ENCODE measurements at places on chromosomes 1 and 21. TPM values are rescaled to one million over a fixed set of nuclear protein-coding genes. Genes with fewer than 3 reads are reported as not detected.

GRCh38 chr1:51019811-51020210 is 49.8 kb downstream of the CDKN2C start:
- no peak for DNase-seq

- no peak for DNase-seq
Measured at GRCh38 chr1:90391126-90391525, 326.0 kb downstream of the BARHL2 start.

The NHLH2 gene
- total RNA-seq: 0.41 TPM

GRCh38 chr1:159882527-159882862 is 17.5 kb downstream of the CFAP45 start:
- DNase-seq: no peak

GRCh38 chr1:244801246-244801645 is 34.2 kb upstream of the COX20 start:
- DNase-seq: no peak

The IGSF9 gene
- 2.0 TPM for total RNA-seq

The IL12RB2 gene
- total RNA-seq: 1.3 TPM

GRCh38 chr1:156815961-156816422 is 656 bp downstream of the SH2D2A start:
- no peak for DNase-seq

- no peak for DNase-seq
Measured at GRCh38 chr1:161763522-161764098, 2.5 kb upstream of the ATF6 start.

The LCE1B gene
- total RNA-seq: not detected

DNA sequence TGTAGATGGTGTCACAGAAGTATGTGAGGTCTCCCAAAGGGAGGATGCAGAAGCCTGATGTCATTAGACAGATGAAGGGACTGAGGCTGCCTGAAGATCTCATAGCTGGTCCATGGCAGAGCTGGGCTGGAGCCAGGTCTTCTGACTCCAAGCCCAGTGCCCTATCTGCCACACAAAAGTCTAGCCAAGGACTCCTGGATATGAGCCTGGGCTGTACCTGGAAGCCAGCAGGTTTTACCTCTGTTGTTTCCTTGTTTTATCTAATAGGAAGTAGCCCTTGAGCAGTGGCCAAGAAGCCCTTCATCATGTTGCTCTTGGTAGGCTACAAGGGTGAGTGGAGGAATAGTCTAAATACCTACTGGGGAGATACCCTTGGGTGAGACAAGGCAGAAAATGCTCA is 74.4 kb upstream of the SLC44A3 start:
- no peak for DNase-seq

DNA sequence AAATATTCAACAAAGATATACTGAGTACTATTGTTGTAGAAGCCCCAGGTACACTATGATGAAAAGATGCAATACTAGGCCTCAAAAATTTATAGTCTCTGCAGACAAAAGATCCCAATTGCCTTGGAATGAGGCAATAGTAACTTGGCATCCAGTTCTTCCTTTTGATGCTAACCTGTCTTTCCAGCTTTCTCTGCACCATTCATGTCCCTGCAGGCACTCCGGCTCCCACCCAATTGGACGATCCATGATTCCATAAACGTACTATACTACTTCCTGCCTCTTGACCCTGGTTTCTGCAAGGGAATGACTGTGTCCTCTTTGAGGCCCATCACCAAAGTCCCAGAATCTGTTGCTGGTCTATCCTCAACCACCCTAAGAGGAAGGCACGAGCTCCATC is 8.0 kb upstream of the TAGLN2 start:
- no peak for DNase-seq

DNA sequence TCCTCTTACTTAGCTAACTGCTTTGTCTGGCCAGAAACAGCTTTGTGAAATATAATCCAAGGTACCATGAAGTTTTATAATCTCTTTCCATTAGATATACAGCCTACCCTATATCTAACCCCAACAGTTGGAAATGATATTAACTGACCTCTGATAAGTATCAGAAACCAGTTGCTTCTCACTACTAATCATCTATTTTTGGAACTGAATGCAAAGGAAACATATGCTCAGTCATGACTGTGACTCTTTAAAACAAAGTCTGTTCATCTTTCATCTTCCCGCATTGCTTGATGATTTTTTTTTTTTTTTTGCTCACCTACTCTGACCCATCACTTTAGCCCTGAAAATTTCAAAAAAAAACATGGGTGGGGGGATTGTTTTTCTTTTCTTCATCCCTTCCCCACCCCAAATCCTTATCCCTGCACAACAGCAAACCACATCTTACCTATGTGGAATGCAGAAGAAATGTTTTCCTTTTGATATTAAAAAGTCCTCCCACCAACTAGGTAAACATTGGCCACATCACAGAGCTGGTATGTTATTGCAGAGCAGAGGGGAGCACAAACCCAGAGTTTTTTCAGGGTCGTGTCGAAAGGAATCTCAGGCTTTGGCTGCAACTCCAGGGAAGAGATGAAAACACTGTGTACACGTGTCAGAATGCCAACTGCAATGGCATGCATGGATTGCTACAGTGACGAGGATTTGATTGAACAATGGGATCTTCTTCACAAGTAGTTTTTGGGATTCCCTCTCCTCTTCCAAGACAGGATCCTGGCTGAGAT is 137.3 kb downstream of the SLC30A10 start:
- DNase-seq: no peak

The VCAM1 gene
- 5.5 TPM for total RNA-seq

The FCER1A gene
- total RNA-seq: 8.8 TPM

The ST6GALNAC3 gene
- total RNA-seq: 8.8 TPM

- DNase-seq: no peak
Measured at GRCh38 chr1:62844030-62844429, 60.1 kb downstream of the ATG4C start.

The TRIM46 gene
- total RNA-seq: 0.35 TPM

DNA sequence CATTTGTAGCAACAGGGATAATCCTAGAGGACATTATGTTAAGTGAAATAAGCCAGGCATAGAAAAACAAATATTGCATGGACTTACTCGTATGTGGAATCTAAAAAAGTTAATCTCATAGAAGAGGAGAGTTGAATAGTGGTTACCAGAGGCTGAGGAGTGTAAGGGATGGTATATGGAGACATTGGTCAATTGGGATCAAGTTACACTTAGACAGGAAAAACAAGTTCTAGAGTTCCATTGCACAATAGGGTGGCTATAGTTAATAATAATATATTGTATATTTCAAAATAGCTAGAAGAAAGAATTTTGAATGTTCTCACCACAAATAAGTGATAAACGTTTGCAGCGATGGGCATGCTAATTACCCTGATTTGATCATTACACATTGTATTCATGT is 354.6 kb downstream of the SEC16B start:
- no peak for DNase-seq

The CNKSR1 gene
- 25.0 TPM for total RNA-seq

The CADM3 gene
- total RNA-seq: 8.8 TPM

DNA sequence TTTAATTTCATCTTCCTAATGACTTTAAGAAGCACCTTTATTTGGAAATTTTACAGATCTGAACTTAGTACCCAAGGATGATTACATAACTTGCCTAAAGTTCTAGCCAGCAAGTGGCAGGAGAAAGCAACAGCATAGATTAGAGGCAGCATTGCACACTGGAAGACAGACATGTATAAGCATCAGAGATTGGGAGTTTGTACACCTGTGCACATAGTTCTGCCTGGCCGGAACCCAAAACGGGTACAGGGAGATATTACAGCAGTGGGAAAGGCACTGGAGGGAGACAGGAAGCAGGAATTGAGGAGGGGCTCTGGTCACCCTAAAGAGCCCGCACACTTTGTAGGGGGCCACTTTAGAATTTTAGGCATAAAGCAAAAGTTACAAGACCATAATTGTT is 19.3 kb downstream of the GBP6 start:
- DNase-seq: no peak

- DNase-seq: no peak
Measured at GRCh38 chr1:179296356-179297104, 2.9 kb downstream of the SOAT1 start.

The MMP23B gene
- total RNA-seq: 27.2 TPM

DNA sequence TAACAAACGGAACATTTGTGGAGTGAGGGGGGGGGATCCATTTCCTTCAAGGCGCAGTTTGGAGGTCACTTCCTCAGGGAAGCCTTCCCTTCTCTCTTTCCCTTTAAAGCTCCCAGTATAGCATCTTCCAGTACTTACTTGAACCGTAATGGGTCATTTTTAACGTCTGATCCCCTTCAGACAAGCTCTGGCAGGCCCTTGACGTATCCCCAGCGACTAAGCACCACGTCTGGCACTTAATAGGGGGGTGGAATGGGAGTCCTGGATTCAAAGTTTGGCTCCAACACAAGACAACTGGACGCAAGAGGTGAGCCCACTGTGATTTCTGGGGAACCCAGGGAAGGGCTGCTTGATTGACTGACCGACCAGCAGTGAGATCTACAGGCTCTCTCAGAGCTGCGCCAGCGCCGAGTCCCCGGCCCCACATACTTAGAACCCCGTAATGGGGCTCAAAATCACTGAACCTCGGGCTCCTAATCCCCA is 441 bp downstream of the YARS1 start:
- no peak for DNase-seq

DNA sequence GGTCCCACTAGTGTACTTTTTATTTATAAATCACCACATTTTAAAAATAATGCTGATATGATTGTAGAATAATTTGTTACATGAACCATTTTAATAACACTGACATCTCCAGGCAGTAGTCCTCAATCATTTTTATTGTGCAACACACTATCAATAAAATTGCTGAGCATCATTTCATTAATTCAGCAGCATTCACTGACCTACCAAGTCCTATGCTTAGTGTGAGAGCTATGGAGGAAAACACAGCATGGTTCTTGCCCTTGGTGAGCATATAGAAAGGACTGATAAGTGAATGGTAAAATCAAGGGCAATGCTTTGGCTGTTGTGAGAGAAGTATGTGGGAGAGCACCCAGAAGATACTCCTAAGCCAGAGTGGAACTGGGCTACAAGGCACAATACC is 119.7 kb downstream of the KCNT2 start:
- DNase-seq: no peak

DNA sequence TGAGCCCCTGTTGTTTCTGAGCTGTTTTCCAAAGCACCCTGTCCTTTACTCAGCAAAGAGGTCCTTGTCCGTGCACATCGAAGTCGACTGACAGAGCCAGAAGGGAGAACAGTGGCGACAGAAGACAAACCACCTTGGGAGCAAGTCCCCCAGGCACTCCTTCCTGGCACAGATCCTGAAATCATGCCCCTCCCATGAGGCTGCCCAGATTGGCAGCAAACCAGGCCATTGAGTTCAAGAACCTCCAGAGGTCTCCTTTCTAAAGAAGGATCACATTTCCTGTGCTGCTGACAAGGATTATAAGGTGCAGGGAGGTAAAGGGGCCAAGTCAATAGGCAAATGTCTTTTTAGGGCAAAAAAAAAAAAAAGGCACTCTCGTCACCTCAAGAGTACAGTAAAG is 84.7 kb upstream of the HIVEP3 start:
- DNase-seq: peak; percentile 50

DNA sequence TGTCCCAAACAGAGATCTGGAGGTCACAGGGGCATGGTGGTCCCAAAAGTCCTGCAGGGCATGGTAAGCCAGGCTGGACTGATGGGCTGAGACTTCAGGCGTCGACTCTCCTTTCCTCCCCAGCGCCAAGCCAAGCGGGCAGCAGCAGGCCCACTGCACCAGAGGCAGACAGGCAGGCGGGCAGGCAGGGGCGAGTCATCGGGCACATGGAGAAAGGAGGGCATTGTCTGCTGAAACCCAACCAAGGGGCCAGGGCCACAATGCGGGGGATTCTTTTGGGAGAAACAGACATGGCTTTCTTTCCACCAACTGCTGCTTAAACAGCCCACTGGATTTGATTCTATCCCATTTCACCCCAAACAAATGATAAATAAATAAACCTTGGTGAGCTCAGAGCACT is 46.2 kb downstream of the TRABD2B start:
- no peak for DNase-seq

The CHIA gene
- 10.9 TPM for total RNA-seq

DNA sequence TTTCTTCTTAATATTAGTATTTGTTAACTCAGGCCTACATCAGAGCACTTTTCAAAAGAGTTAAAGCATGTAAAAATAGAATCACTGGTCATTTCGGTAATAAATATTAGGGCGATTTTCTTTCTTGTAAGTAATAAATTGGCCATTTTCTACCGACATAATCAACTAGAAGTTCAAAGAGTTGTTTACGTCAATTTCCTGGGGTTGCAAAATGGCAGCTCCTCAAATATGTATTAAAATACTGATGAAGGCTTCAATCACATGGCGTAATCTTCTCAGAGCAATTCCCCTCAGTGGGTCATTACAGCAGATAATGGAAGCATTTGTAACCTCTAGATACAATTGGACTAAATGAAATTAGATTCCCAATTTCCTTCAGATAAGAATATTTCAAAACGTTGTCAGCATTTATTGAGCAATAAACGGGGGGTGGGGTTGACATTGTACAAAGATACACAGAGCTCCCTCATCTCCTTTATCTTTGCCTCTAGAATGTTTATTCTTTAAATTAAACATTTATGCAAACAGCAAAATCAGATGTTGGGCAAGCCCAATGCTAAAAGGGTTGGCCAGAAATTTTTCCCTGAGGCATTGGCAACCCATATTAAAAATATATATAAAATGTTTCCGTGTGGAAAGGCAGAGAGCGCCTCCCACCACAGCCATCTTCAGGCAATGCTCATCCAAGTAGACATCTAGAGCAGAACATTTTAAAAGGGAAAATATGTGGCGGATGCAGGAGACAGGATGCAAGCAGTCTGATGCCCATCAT is 240.6 kb downstream of the NCAM2 start:
- DNase-seq: no peak

DNA sequence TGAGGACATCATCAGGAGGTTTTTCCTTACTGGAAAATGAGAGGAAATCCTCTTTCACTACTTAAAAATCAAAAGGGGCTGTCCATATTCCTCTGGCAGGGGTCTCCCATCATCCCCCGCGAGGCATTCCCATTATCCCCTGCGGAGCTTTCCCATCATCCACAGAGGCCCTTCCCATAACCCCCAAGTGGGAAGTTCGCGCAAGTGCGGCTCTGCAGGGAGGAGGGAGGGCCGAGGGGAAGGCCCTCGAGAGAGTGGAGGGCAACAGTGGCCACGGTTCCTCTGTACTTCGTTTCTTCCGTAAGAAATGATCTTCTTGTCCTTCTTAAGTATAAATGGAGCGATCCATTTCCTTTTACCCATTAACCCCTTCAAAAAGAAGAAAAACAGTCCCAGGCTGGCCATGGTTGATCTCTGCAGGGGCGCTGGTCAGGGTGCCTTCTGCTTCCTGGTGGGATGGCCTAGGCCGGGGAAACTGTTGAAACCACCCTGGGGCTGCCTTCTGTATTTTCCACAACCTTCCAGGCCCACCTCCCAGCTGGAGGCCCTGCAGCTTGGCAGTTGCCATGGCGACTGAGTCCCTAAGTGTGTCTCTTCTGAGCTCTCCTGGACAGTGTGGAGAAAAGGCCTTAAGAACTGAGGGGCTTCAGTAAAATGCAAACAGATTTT is 3.6 kb upstream of the RSPH1 start:
- DNase-seq: no peak

DNA sequence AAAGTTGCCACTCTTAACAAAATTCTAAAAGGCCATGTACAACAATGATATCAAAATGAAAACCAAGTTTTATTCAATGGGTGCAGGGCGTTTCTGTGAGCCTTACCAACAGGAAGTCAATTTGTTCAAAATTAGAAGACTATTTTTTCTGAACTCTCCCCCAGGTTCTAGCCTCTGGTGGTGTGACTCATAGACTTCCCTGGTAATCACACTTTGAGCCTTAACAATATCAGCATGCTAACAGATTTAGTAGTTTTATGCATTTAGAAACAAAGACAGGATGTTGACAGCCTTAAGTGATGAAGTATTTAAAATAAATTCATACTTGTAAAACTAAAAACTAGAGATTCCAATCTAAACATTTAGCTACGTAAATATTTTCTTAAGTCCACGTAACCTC is 88.4 kb downstream of the LRRC8C start:
- no peak for DNase-seq
